ENCODE measurements at places on chromosomes 4 and X. TPM values are rescaled to one million over a fixed set of nuclear protein-coding genes. Genes with fewer than 3 reads are reported as not detected.

The REELD1 gene
- not detected for total RNA-seq

The CYTL1 gene
- not detected for total RNA-seq

The PIR gene
- 333 TPM for total RNA-seq

The SCML1 gene
- total RNA-seq: 5.6 TPM

The APLN gene
- total RNA-seq: 0.34 TPM

The GLUD2 gene
- 19.9 TPM for total RNA-seq

The MAGEB10 gene
- total RNA-seq: not detected

DNA sequence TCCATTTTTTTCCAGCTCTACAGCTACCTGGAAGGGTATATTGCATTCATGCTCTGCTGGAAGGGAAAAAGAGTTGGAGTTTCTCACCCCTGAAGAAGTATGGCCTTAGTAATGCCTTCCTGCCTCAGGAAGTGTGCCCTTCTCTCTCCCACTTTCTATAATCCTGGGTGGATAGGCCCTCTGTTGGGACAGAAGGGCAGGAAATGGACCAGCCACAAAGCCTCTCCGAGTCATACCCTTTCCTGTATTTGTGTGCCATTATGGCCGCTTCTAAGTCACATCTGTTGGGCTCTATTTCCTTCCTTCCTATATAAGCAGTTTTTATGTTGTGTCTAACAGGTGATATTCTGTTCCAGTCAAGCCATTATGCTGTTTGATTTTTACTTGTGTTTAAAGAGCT lies 74.8 kb upstream of the SMARCA5 start:
- DNase-seq: no peak

- DNase-seq: no peak
Measured at GRCh38 chr4:184148738-184149637, 68.7 kb downstream of the ENPP6 start.

- no peak for DNase-seq
Measured at GRCh38 chr4:160495356-160495755, 1392.5 kb downstream of the RAPGEF2 start.

GRCh38 chr4:107586371-107586770 lies 133.7 kb downstream of the PAPSS1 start:
- DNase-seq: peak; percentile 76

DNA sequence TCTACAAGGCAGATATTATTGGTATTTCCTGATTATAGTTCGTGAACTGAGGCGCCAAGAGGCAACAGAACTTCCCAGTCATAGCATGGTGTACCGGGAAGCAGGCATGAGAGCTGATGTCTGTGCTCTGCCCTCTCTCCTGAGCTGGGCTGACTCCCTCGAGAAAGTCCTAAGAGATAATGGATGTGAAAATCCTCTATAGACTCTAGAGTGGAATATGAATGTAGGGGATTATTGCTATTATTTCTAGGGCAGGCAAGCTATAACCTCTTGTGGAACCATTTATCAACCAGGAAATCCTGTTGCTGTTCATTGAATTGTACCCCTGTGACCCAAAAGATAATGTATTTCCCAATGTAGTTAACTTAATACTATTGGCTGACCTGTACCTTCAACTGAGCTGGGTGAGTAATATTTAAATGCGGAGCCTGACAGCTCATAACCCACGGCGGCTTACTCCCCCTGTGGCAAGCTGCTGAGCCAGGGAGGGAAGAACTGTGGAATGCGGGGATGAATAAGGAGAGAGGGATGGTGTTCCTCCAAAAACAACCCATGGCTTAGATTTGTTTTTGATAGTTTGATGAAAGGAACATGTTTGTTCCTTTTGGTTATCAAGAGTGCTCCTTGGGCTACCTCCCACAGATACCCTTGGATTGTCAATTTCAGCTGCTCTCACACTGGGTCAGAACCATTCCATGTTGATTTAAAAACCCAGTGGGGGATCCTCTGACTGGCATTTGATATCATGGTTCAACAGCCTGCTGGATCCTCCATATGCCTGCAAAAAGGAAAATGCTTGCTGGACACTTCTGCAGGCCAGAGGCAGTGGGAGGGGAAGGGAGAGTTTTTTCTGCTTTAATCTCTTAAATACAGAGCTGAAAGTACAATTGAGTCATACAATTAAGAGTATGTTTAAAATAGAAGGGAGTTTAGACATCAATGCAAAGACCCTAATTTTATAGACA lies 339.0 kb upstream of the BOD1L1 start:
- no peak for DNase-seq

- DNase-seq: peak; percentile 51
Measured at GRCh38 chr4:170007113-170007512, 19.1 kb downstream of the MFAP3L start.

DNA sequence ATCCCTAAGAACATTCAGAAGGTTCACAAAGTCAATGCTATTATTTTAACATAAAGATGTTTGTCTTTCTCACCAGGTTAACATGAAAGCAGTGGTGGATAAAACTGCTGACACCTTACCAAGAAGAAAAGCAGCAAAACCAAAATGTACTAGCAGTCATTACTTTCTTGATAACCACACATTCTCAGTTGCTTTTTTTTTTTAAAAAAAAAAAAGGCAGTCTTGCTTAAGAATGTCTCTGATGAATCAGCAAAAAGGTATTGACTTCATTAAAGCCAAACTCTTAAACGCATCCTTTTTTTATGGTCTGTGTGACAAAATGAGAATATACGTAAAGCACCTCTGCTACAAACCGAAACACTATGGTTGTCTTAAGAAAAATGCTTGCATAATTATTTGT lies 31.9 kb downstream of the CDKL2 start:
- DNase-seq: no peak

GRCh38 chr4:114472269-114473032 lies 126.2 kb upstream of the UGT8 start:
- DNase-seq: no peak

DNA sequence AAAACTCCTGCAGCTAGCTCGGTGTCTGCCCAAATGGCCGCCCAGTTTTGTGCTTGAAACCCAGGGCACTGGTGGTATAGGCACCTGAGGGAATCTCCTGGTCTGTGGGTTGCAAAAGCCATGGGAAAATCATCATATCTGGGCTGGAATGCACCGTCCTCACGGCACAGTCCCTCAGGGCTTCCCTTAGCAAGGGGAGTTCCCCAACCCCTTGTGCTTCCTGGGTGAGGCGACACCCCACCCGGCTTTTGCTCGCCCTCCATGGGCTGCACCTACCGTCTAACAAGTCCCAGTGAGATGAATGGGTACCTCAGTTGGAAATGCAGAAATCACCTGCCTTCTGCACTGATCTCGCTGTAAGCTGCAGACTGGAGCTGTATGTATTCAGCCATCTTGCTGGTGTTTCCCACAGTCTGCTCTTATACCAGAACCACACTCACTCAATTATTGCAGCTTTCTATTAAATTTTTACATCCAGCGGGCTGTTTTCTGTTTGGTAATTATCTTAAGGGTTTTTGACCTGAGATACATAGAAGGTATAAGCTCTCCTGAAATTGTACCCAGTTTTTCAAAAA lies 36.7 kb upstream of the NPNT start:
- DNase-seq: no peak

DNA sequence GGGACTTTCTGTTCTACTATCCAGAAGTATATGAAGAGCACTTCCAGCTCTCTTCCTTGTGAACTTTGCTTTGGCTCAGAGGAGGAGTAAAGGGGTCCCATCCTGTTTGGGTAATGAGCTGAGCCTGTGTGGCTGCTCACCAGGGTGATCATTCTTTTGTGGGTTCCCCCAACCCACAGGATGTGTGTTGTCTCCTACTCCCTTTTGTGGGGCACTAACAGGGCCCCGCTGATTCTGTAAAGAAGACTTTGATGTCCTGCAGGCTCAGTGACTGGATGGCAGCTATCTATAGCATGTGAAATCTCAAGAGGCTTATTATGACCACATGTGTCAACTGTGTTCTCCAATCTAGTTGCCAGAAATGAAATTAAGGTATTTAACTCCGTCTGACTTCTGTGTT lies 40.8 kb downstream of the ZNF518B start:
- no peak for DNase-seq

DNA sequence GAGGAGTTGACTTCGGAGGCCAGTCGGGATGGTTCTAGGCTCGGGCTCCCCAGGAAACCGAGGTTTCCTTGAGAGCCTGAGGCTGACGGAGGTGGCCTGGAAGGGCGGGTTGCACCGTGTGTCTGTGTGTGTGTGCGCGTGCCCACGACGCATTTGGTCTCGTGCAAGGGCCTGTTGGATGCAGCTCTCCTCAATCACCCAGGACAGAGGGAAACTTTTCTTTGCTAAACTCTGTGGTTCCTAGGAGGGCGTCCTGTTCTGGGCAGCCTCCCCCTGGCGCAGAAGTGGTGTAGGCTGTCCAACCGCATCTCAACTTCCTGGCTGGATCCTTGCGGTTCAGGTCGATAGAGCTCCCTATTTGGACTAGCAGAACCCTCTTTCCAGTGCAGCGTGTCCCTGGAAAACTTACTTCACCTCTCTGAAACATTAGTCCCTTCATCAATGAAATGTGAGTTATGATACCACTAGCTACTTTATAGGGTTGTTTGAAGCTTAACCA lies 973 bp downstream of the STK32B start:
- no peak for DNase-seq

DNA sequence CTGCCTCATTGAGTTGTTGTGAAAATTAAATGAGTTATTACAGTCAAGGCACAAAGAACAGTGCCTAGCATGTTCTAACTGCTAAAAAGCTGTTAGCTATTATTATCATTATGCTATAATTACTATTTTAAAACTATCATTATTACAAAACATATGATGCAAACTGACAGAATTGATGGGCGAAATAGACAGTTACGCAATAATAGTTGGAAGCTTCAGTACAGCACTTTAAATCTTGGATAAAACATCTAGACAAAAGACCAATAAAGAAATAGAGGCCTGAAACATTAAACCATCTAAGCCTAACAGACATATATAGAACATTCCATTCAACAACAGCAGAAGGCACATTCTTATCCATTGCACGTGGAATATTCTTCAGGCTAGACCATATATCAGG lies 73.0 kb downstream of the TAB3 start:
- DNase-seq: no peak

- no peak for DNase-seq
Measured at GRCh38 chr4:139872274-139872673, 206.7 kb downstream of the MGST2 start.

GRCh38 chrX:34546366-34546765 lies 110.7 kb downstream of the TMEM47 start:
- no peak for DNase-seq

- peak; percentile 54 for DNase-seq
Measured at GRCh38 chrX:106917830-106918500, 2.2 kb upstream of the CLDN2 start.

DNA sequence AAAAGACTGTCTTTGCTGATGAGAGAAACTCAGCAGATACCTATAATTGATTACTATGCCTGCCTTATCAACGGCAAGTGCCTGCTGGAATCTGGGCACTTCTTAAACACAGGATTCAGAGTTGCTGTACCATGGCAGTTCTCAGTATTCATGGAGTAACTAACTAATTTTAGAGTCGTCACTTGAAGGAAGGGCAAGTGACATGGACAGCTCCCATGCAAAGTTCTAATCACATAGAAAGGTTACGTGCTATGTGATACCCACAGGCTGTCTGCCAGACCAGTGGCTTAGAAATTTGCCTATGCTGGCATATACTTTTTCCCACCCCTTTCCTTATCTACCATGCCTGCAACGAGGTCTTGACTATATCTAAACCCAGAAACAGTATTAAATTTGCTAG lies 931.1 kb upstream of the TENM3 start:
- no peak for DNase-seq

GRCh38 chrX:118164138-118164537 lies 47.5 kb upstream of the KLHL13 start:
- DNase-seq: no peak

- DNase-seq: peak; percentile 38
Measured at GRCh38 chrX:85851418-85851817, 195.9 kb downstream of the CHM start.

- no peak for DNase-seq
Measured at GRCh38 chr4:38371391-38371851, 292.6 kb upstream of the KLF3 start.

DNA sequence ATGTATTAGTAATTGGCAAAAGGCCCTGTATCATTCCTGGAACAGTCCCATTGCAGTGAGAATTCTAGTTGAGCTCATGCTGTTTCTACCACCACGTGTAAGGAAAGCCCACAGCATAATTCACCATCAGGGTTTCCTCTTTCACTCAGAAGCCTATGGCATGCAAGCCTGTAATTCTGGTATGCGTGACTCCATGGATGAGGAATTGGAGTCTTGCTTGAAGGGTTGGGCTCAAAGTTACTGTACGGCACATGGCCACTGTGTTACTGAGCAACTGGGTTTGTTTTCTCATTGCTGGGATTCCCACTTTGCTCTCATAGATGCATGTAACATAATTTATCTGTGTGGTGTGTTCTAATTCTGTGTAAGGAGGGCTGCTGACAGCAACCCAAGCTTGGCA lies 132.3 kb upstream of the NR3C2 start:
- no peak for DNase-seq

GRCh38 chrX:78029663-78030062 lies 60.2 kb upstream of the PGAM4 start:
- peak; percentile 63 for DNase-seq

DNA sequence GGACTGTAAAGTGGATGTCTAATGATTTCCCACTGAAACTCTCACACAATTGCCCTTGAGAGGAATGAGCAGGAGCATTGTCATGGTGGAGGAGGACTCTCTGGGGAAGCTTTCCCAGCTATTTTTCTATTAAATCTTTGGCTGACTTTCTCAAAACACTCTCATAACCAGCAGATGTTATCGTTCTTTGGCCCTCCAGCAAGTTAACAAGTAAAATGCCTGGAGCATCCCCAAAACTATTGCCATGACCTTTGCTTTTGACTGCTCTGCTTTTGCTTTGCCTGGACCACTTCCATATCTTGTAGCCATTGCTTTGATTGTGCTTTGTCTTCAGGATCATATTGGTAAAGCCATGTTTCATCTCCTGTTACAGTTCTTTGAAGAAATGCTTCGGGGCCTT lies 120.2 kb upstream of the PDE5A start:
- DNase-seq: peak; percentile 57

- DNase-seq: no peak
Measured at GRCh38 chr4:89023140-89023539, 33.8 kb downstream of the FAM13A start.

GRCh38 chr4:40461879-40462278 lies 126.7 kb downstream of the CHRNA9 start:
- DNase-seq: no peak

GRCh38 chr4:31557437-31557836 lies 837.3 kb downstream of the PCDH7 start:
- peak; percentile 5 for DNase-seq

DNA sequence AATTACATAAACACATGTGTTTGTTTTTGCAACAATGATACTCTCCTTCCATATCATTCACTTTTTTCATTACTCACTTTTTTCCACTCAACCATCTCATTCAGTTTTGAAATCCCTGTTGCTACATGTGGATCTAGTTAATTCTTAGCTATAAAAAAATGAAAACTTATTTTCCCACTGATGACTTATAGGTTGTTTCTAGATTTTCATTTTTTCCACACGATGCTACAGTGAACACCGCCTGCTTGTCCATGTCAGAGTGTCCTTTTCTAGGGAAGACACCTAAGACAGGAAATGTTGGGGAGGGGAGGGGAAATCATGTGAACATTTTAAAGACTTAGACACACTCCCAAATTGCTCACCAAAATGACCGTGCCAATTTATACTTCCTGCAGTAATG lies 70.2 kb downstream of the SUPT20HL2 start:
- no peak for DNase-seq

- DNase-seq: no peak
Measured at GRCh38 chr4:41155194-41155830, 59.0 kb downstream of the APBB2 start.

GRCh38 chr4:79991601-79992000 lies 81.4 kb downstream of the ANTXR2 start:
- no peak for DNase-seq
